Motor neuron (in vitro differentiated cells): ENCODE measurements at places on chromosomes 1 and 21.

GRCh38 chr1:21317035-21317689 is 26.9 kb upstream of the ECE1 start:
- peak; percentile 67 for ATAC-seq

GRCh38 chr1:22794647-22795365 is 84.2 kb downstream of the EPHB2 start:
- ATAC-seq, result no peak

DNA sequence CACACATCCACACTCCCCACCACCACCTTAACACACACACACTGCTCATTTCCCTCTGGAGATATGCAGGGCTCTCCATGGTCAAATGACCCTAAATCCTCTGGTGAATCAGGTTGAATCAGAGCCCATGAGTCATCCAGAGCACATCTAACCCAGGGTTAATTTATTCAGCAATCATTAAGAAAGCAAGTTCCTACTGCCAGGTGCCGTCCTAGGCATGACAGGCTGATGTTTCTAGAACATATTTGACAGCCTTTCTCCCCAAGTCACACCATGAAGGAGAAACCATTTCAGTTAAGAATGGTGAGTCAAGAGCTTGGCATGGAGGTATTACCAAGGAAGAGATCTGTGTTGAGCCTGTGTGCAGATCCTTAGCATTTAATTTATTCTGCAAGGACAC is 194.3 kb upstream of the CAMK1G start:
- peak; percentile 97 for ATAC-seq

GRCh38 chr1:100009458-100009857 is 39.7 kb downstream of the SLC35A3 start:
- no peak for ATAC-seq

DNA sequence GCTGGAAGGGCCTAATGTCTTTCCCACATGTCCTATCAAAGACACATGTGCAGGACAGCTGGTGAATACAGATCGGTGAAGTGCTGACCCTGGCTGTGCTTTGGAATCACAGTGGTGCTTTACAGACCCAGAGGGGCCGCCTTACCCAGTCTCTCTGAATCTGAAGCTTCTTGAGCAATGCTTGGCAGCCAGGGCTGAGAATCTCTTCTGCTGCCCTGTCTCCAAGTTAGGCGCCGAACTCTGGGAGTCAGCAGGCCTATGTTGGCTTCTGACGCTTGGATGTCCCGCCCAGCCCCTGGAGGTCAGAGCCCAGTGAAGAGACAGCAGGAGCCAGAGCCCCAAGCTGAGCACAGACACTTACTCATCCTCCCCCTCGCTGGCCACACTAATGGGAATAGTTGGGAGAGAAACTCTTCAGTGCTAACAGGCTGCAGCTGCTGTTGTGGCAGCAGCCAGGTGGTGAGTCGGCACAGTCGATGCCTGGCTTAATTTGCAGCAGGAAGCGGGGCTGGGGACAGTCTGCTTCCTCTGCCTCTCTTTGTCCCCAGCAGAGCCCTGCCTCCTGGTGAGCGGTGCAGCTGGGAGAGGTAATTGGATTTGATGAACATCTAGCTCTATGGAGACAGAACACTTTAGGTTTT is 68.1 kb downstream of the URB2 start:
- ATAC-seq, result peak; percentile 59

DNA sequence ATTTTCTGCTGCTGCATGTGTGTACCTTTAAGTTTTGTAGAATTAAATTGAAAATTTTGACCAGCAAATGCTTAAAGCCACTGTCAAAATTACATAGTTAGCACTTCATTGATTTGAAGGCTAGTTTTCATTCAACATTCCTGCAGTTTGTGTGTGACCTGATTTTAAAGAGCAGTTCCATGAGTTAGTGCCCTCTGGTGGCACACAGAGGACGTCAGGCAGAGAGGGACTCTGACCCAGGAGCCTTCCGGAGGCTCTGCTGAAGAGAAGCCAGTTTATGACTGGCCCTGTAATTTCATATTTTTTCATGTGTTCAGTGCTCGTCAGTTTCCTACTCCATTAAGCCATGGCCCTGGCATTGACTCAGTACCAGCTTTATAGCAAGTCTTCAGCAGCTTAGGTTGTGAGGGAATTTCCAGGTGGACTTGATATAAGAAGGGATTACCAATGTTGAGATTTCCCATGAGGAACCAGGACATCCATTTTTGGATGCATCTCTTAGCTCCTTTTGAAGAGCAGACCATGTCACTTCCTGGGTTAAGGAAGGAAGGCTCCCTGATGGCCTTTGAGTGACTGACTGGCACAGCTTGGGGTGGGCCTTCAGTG is 104.7 kb downstream of the CAMTA1 start:
- ATAC-seq, result peak; percentile 82

DNA sequence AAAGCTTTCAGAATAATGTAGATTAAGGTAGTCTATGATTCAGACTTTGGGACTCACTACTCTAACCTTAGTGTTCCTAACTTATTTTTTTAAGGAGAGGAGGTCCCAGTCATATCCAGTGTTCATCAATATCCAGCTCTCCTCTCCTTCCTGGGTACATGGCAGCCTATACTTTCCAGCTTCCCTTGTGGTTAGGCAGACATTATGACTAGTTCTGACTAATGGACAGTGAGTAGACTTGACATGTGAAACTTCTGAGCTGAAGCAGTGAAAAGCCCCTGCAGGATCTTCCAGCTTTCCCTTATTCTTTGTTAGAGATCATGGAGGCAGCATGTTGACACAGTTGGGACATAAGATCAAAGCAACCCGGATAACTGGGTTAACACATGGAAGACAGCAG is 144.2 kb downstream of the PTPRU start:
- no peak for ATAC-seq

GRCh38 chr1:29379443-29380073 is 143.2 kb downstream of the PTPRU start:
- ATAC-seq, result peak; percentile 42

- no peak for ATAC-seq
Observed at GRCh38 chr1:28535180-28535579, 17.7 kb upstream of the TRNAU1AP start.

GRCh38 chr1:164470996-164471395 is 88.0 kb upstream of the PBX1 start:
- ATAC-seq, result no peak

GRCh38 chr1:112704934-112705627 is 1.8 kb downstream of the RHOC start:
- ATAC-seq, result peak; percentile 42

DNA sequence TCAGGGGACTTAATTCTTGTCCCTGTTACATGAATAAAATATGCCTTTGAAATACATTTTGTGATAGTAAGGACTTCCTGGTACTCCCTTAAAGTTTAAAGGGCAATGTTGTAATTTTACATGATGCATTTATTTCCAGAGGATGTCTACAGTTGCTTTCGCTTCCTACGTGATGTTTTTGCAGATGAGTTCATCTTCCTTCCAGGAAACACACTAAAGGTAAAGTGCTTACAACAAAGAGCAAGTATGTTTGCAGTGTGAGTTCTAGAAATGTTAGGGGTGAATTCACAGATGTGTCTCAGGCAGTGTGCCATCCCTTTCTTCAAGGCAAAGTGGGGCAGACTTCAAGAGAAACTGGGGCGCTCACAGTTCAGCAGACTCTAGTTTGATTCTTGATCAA is 31.2 kb downstream of the GNPAT start:
- no peak for ATAC-seq

DNA sequence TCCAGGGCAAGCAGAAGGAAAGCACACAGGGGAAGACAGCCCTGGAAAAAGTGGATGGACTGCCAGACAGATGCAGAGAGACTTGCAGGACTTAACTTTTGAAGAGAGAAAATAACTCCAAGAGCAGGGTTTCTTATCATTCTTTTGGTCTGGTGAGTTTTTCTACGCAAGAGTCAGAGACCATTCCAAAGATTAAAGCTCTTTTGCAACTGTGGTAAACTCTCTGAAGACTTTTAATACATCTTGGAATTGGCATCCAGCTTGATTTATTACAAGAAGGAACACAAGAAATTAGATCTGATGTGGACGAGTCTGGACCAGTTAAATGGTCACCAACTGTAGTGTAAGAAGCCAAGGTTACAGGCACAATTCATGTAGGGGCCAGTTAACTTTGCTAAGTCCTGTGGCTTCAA is 153.4 kb downstream of the SIPA1L2 start:
- ATAC-seq, result no peak

GRCh38 chr1:77039739-77040138 is 172.5 kb downstream of the ST6GALNAC5 start:
- ATAC-seq, result peak; percentile 97

DNA sequence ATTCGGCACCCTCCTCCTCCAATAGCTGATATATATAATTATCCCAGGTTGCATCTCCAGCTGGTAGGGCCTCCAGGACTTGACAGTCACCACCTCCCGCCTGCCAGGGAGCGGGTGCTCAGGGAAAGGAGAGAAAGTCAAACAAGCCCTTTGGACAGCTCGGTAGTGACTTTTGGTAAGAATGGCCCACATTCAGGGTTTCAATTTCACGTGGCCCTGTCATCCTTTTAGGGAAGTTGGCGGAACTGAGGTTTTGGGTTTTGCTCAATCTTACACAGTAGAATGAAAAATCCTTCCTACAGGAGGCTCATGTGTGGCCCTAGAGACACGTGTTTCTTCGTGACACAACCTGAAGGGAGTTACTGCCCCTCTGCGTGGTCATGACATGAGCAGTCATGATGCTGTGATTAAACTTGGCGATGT is 44.2 kb downstream of the CAPN8 start:
- ATAC-seq, result no peak

DNA sequence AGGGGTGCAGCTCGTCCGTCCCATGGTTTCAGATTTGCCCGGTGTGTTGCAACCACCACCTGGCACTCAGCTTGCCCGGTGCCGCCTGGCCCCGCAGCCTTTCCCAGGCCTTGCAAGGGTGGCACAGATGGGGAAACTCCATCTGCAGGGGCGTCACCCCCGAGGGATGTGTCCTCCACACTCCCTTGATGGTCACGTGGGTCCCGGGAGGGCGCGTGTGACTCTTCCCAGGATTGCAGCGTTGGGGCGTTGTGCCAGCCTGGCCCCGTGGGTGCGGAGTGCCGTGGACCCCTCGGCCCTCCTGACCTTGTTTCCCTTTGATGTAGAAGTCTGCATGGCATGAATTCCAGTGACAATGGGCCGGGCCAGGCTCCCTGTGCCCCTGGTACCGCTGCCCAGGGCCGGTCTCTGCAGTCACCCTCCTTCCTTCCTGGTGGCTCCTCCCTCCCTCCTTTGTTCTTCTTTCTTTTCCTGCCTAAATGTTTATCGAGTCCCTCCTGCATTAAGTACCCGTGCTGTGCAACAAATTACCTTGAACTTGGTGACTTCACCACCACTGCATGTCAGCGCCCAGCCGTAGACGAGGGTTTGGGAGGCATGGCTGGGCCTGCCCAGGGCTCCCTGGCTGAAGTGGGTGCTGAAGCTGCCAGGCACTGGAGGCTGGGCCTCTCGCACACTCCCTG is 22.9 kb downstream of the RRP1 start:
- peak; percentile 32 for ATAC-seq

DNA sequence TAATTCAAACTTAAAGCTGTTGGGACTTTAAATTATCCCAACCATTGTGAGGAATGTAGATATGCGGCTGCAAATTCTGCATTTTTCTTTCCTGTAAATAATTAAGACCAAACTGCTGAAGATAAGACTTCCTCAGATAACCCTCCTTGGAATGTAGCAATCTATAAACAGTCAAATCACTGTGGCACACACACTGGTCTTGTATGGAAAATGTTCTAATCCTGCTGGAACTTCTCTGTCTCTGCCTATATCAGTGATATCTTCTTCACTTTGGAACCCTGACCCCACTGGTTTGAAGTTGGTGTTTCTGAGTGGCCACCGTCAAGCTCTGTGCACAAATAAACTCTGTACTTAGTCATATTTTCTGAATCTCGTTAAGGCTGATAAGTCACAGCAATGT is 32.9 kb downstream of the HSF2BP start:
- no peak for ATAC-seq

- ATAC-seq, result no peak
Observed at GRCh38 chr1:172863031-172863430, 187.7 kb downstream of the TNFSF18 start.

DNA sequence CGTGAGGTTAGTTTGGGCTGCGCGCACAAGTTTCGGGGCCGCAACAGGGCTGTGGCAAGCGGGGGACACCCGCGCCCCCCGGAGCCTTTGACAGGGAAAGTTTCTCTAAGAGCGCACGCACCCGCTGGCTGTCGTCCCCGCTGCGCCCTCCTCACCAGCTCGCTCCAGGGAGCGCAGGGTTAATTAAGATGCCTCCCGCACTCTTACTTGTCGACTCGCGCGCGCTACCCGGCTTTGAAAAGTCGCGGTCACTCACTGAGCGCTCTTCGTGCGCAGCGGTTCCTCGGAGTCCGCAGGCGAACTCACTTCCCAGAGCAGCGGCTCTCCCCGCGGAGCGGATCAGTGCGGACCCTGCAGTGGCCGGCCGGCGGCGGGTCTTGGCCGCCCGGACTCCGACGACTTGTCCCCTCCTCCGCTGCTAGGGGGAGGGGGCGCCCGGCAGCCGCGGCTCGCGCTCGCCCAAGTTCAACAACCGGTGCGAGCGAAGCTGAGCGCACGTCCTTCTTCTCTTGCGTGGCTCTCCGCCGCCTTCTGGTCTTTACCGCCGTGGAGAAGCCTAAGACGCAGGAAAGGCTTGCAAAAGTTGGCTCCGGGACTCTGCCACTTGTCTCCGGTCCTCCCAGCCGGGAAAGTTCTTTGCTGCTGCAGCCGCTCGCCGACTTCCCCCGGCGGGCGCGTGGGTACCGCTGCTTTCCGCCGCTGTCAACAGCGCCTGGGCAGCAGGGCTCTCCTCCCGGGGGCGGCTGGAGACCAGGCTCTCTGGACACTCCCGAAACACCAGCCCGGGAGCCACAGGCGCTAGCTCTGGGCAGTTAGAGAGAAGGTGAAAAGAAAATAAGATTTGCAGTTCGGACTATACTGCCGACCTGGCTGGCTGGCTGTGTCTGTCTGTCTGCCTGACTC is 506 bp downstream of the JUN start:
- peak; percentile 10 for ATAC-seq

- ATAC-seq, result peak; percentile 63
Observed at GRCh38 chr1:8687039-8687438, 130.4 kb downstream of the RERE start.

- ATAC-seq, result peak; percentile 59
Observed at GRCh38 chr21:38869946-38870345, 64.2 kb downstream of the ETS2 start.

DNA sequence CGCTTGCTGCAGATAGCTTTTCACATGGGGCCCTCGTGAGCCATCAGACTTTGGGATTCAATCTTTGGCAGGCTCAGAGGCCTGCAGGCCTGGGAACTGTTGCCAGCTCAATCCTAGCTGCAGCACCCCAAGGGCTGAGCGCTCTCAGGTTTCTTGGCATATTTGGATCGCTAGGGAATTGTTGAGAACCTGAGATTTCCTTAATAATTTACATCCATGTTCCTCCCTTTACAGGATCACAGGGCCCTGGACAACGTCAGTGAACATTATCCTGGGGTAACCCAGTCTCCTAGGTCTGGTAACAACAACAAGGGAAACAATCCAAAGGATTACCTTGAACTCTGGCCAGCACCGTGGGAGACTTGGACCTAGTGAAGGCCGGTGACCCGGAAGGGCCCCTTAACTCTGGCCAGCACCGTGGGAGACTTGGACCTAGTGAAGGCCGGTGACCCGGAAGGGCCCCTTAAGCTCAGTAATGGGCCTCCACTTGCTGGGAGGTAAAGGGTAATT is 49.3 kb upstream of the NEK2 start:
- no peak for ATAC-seq

- no peak for ATAC-seq
Observed at GRCh38 chr21:41656946-41657525, 109.8 kb downstream of the RIPK4 start.
